Left ventricle myocardium inferior (tissue), 1 donor: ENCODE measurements at places on chromosomes 16 and 17. TPM values are rescaled to one million over a fixed set of nuclear protein-coding genes. Genes with fewer than 3 reads are reported as not detected.

DNA sequence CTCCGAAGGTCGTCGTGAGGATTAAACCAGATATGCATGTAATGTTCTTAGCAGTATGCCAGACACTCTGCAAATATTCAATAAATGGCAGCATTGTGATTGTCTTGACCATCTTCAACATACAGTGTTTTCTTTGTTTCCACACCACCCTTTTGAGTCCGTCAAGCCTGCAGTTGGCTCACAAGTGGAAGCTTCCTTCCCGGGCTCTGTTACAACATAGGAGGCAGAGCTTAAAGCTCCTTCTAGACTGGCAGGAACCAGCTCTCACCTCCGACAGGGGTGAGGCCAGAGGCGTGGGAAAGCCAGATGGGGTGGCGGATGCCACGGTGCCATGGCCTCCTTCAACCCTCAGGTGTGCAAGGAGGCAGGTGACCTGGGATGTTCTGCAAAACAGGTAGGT, 138.3 kb downstream of the FOXL1 start:
- DNase-seq: no peak

DNA sequence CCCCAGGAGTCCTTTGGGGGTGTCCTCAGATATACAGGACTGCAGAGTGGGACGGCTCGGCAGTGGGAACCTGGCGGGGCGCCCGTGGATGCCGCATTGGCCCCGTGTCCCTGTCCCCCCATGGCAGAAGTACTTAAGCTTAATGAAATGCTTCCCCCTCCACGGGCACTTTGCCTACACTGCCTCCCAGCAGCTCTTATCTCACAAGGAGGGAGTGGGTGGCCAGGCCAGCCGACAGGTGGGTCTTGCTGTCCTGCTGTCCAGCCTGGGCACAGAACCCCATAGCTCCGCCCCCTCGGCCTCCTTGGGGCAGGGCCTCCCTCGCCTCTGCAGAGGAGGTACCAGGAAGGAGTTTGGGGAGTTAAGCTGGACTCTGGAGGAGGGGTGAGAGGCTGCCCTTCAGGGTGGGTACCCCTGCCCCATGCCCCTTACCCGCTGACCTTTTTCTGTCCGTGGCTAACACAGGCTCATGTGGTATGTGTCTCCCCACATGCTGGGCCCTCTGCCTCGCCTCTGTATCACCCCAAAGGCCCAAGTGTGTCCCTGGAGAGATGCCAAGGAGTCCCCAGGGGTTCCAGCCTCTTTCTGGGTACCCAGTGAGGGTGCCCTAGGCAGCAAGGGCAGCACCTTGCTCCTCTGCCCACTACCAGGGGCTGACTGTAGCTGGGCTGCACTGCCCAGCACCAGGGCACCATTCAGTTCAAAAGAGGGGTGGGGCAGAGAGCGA, 8.7 kb downstream of the THRA start:
- peak; percentile 69 for DNase-seq

- DNase-seq: no peak
Measured at GRCh38 chr17:83086199-83086880, 6.9 kb downstream of the METRNL start.

DNA sequence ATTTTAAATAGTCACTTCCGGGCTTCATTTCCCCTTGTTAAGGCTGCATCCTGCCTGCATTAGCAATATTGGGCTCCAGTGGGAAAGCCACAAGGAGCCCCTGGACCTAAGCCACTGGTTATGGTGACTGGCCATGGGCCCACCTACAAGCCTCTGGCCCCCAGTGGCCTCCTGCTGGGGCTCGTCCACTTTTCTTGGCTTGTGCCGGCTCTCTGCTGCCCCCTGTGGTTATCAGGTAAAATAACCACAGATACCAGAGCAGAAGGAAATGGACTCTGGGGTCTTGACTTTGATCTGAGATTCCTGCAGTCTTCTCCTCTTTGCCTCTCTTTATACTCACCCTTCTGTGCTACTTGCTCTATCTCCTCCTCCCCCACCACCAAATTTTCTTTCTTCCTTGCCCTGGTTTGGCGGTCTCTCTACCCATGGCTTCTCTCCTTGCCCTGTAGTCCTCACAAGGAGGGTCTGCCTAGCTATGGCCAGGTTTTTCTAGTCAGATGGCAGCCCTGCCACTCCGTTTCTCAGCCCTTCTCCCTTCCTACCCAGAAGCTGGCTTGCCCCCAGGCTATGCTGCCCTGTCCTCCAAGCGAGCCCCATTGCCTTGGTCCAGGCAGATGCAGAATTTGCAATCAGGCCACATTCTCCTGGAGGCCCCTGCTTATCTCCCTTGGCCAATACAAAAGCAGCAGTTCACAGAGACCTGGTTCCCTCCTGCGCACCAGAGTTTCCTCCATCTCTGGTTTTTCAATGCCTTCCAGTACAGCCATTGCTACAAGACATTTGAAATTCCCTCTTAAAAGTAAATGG, 82.9 kb upstream of the RCVRN start:
- DNase-seq: peak; percentile 31

- no peak for DNase-seq
Measured at GRCh38 chr17:69468207-69468606, 53.7 kb downstream of the MAP2K6 start.

- DNase-seq: no peak
Measured at GRCh38 chr17:82179946-82180475, 32.6 kb downstream of the CCDC57 start.

- DNase-seq: no peak
Measured at GRCh38 chr16:55179852-55180585, 144.0 kb upstream of the IRX6 start.

- no peak for DNase-seq
Measured at GRCh38 chr17:40577611-40578065, 12.4 kb upstream of the CCR7 start.

- DNase-seq: no peak
Measured at GRCh38 chr17:13030056-13030455, 12.2 kb upstream of the ELAC2 start.

- DNase-seq: peak; percentile 81
Measured at GRCh38 chr17:75764711-75765421, at the start of gene GALK1. Gene GALK1 (minus strand): TSS chr17:75765192. CDS start chr17:75765136, 56 bp downstream.

DNA sequence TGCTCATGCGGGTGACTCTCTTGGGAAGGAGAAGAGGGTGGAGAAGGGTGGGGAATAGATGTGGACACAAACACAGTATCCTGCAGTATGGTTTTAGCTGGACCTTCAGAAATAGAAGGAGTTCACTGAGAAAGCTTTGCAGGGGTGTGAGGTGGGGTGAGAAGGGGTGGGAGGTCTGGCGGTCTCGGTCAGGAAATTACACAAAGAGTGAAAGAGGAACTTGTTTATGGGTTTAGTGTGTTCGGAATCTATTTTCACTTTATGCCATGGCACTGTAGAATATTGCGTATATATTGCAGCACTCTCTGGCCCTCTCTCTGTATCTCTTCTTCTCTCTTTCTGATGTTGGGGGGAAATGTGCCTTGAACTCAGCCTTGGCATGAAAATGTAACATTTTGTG, 148.2 kb upstream of the GOT2 start:
- DNase-seq: no peak

DNA sequence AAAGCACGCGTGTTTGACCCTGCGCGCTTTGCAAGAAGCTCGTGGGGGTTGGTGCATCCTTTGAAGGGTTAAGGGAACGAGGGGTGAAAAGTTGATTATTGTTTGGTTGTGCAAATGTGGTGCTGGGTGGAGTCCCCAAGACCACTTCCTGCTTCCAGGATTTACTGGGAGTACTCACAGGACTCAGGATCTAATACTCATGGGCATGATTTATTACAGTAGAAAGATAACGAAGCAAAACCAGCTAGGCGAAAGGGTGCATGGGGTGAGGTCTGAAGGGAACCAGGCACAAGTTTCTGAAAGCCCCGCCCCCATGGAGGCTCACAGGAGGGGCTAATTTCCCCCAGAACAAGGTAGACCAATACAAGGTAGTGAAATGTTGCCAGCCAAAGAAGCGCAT, 58.8 kb downstream of the RPTOR start:
- no peak for DNase-seq

- no peak for DNase-seq
Measured at GRCh38 chr17:15124746-15125145, 140.4 kb downstream of the PMP22 start.

The IL32 gene
- total RNA-seq: 36.3 TPM

The KRTAP3-2 gene
- total RNA-seq: not detected

The FZD2 gene
- total RNA-seq: 4.0 TPM

The LRRC37B gene
- 3.2 TPM for total RNA-seq

The WNT9B gene
- 0.85 TPM for total RNA-seq

The TOP2A gene
- total RNA-seq: 2.1 TPM

The ELMO3 gene
- 0.80 TPM for total RNA-seq

The AOC2 gene
- 0.44 TPM for total RNA-seq

The CMTM2 gene
- total RNA-seq: not detected
